NCI-H1048 (cell line): ENCODE measurements at places on chromosomes 6 and 20.

- DNase-seq = no peak
These were observed 28.1 kb downstream of the NRSN1 start for GRCh38 chr6:24154121-24154520.

DNA sequence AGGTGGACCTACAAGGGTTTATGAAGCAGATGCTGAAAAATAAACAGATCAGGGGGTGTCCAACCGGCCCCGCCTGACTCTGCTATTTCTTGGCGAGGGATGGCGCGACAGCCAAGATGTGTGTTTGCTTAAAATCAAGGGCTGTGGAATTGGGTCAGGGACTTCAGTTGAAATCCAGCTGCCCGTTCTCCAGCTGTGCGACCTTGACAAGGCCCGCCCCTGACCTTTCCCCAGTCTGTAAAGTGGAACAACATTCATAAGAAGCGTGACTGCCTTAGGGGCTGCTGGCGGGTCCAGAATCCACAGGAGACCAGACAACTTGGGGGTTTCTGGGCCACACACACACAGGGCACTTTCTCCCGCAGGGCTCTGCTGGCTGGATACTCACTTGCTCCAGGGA, 517.5 kb downstream of the PREX1 start:
- DNase-seq = no peak

DNA sequence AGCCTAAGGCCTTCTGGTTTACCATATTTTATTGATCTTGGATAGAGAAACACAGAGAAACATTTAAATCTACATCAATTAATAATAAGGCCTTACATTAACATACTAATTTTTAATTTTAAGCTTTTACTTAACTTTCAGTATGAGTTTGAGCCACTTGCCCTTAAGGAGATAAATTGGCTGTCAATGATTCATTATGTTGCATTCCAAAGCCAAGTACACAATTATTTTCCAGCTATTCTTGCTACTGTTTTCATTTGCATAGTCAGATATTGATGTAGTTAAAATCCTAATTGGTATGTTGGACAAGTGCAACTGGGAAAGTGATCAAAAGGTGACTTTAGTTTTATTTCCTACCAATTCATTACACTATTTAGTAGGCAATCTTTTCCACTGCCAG, 58.2 kb downstream of the MOCS1 start:
- no peak for DNase-seq

DNA sequence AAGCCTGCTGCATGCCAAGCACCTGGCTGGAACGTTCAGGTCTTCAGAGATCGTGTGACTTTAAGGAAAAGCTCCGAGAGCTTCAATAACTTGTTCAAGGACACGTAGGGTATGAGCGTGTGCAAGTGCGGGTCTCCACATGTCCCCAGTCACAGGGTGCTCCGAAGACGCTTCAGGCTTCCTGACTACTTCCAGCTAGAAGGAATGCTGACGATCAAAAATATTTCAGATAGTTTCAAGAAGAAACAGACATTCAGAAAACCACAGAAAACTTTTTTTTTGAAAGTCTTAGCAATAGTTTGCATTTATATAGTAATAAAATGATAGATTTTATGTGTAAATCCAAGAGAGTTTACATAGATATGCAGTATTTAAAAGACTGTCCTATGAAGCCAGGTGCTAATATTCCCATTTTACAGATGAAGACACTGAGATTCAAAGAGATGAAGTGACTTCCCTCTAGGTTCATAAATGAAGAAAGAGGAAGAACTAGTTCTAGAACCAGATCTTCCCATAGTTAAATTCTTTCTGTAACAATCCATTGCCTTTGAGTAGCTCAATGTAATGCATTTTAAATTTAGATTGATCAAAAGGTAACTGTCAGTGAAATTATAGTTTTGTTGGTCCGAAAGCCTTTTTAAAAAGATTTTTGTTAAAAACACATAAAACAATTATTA, 247.6 kb downstream of the MYLK4 start:
- no peak for DNase-seq

- no peak for DNase-seq
These were observed 226.3 kb downstream of the TBXT start for GRCh38 chr6:165941249-165941775.

DNA sequence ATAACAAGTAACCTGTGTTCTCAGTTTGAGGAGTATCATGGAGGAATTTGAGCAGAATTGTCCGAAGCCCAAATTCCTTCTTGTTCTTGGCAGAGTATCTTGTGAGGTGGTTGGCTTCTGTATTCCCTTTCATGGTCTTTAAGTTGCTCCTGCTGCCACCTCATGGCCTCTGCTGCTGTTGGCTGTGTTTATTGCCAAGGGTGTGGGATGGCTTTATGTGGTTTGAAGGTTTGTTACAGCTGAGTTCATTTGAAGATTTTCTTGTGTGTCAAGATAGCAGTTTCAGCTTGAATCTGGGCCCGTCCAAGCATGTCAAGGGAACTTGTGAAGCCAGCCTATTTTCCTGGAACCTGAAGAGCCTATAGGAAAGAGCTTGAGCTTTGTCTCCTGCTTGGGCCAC, 20.2 kb upstream of the TTK start:
- no peak for DNase-seq

DNA sequence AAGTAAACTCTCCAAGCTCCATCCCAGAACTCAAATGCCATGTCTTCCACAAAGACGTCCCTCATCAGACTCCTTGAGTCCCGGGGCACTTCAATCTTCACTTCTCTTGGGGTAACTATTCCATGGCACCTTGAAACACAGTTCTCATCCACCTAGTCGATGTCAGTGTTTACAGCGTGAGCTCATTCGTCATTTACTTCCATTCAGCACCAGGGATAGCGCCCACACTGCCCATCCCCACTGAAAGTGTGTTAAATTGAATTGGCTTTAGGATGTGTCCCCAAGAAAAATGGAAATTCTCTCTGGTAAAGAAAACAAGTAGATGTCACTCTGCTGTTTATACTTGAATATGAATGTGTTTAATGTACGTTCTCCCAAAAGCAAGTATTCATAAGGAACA, 31.3 kb downstream of the KCNK15 start:
- no peak for DNase-seq

- DNase-seq = no peak
These were observed 81.1 kb downstream of the DTNBP1 start for GRCh38 chr6:15581751-15582150.

GRCh38 chr20:33871362-33871761, 60.2 kb downstream of the CHMP4B start:
- no peak for DNase-seq

- DNase-seq = no peak
These were observed 61.6 kb upstream of the SNX9 start for GRCh38 chr6:157761331-157761921.

DNA sequence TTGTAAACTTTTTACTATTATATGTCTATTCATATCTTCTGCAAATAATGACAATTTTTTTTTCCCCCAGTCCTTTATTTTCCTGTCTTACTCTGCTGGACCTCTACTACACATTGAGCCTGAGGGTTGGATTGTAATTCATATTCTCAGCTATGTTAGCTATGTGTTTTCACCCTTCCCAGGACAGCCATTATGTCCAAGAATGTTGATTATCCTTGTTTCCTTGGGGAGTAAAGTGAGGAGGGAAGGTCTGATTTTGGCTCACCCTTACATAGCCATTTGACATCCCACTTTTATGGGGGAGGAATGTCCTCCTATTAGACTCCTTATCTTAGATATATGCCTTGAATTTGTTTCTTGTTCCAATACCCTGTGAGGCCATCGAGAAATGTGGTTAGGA, 17.6 kb upstream of the TBC1D32 start:
- DNase-seq = no peak

- DNase-seq = no peak
These were observed 7.7 kb upstream of the PTPRA start for GRCh38 chr20:2865630-2866029.

DNA sequence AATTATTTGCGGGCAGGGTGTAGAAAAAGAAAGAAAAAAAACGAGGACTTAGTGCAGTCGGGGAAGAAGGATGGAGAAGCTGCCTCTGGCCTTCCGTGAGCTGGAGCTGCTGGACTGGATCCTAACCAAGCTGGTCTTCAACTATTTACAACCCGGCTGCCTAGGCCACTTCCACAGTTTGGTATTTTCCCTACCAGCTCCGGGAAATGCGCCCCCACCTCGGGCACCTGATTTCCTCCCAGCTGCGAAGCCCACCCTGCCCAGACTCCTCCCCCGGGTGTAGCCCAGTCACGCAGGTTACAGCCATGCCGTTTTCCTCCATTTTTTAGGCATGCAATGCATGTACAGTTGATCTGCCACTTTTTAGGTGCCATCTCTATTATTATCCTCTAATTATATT, 21.2 kb downstream of the THEMIS start:
- DNase-seq = no peak

DNA sequence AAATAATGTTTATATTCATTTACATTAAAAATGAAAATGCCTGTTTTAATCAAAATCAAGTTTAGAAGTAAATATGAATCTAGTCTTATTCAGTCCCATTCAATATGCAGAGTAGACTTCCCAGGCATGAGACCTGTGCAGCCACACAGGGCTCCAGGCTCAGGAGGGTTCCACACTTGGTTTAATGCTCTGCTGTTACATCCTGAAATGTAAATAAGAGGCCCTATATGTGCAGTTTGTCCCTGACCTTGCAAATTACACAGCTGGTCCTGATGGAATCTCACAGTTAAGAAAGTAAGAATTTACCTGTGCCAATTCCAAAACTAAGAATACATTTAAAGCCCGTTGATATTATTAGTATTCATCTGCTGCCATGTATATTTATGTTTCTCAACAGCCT, 79.4 kb downstream of the ARHGAP18 start:
- no peak for DNase-seq

DNA sequence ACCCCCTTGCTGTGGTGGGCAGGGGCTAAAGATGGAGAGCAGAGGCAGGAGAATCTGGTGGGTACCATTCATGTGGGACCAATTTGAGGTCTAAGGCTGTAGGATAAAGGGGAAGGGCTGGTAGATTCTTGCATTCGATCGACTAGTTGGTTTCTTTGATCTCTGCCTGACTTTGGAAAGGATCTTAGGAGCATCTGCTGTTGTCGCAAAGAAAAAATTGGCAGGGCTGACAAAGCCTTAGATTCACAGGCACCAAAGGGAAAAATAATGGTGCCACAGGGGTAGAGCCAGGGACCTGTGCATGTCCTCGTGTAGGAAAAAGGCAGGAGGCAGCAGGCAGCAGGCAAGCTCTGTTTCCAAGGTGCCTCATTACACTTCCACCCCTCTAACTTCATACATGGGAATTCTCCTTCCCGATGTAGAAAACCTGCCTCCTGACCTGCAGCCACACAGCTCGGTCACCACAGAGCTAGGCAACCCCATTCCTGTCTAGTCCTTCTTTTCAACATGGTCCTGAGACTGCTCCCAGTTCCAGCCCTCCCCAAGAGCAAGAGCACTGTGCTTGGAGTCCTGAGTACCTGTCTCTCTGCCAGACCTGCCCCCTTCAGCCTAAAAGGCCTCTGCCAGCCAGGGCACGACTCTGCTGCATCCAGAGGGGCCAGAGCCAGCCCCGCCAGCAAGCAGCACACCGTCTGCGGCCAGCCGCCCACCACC, 71.9 kb downstream of the FGD2 start:
- DNase-seq = no peak

- no peak for DNase-seq
These were observed 5.6 kb downstream of the KCNQ2 start for GRCh38 chr20:63466861-63467260.

DNA sequence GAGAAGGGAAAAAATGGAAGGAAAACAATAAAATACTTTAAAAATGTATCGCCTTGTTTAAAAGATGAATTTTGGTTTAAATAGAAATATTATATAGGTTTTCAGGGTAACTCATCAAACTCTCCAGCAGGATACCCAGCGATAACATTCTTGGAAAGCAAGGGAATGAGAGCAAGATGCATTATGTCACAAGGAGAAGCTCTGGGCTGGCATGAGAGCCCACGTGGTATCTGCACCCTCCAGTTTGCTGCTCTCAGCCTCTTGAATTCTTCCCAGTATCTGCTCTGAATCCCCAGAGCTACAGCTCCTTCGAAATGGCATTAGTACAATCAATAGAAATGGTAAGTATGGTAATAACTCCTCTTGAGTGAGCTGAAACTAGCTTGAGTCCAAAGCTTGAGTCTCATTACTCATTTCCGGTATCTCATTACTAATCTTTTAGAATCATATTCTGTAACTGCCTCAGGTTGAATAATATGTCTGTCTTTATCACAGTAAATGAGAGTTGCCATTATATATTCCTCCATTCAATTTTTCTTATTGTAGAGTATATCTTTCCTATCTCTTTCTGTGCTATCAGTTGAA, 4.9 kb upstream of the TMEM242 start:
- DNase-seq = no peak

DNA sequence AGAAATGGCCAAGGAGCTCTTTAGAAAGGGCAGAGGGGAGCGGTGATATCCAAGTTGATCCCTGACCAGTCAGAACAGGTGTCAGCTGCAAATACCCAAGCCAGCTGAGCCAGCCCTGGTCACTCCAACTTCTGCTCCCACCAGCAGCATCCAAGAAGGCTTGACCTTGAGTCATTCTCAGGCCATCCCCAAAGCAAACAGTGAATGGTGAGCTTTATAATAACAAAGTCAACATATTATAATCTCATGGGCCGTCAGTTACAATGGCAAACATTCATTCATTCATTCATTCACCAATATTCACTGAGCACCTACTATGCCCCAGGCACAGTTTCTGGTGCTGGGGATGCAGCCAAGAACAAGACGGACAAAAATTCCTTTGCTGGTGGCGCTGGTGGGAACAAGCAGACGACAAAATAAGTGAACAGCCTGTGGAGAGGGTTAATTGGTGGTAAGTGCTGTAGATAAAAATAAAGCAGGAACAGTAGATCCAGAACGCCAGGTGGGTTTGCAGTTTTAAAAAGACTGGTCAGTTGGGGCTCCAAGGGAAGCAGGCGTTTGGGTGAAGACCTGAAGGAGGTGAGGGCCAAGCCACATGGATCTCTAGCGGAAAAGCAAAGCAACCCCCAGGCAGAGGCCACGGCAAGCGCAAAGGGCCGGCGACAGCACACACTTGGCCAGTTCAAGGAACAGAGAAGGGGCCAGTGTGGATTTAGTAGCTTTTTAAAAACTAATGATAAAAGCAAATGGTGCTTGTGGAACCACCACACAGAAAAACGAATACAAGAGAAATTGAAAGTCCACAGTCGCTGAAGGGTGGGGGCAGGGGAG, 131.8 kb upstream of the PTPN1 start:
- no peak for DNase-seq

DNA sequence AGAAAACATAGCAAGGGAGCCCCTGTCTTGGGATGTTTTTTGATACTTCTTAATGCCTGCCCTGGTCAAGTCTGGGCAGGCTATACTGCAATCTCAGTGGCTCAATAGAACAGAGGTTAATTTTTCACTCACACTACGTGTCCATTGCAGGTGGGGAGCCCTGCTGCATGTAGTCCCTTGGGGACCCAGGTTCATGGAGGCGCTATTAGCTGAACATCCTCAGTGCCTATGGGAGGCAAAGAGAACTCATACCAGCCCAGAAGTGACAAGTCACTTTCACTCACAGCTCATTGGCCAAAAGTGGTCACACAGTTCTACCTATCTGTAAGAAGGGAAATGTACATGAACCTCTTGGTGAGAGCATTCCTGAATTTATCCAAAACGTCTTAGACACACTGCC, 23.2 kb downstream of the CGA start:
- DNase-seq = no peak

GRCh38 chr6:38020593-38020992, 201.1 kb downstream of the ZFAND3 start:
- no peak for DNase-seq

- DNase-seq = no peak
These were observed 21.4 kb downstream of the BCAS1 start for GRCh38 chr20:54048891-54049545.

- no peak for DNase-seq
These were observed 5.6 kb upstream of the CFB start for GRCh38 chr6:31940256-31940664.
